ENCODE measurements at places on chromosomes 3 and 15.

GRCh38 chr15:81562986-81563385 lies 189.0 kb upstream of the TMC3 start:
- no peak for DNase-seq

DNA sequence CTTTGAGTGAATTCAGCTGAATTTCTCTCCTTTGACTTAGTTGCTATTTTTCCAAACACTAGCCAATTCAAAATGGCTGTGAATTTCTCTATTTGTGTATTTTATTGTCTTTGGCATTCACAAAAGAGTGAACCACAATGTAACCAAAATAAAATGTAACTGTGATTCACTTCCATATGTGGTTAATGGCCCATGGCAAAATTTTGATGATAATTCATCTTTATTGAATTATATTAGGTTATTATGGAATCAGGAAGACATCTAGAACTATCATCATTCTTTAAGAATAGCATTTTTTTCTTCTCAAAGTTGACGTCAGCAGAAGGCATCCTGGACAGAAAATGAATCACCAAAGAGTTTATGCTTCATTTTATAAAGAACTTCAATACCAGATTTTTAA lies 705.3 kb upstream of the NAALADL2 start:
- DNase-seq, result no peak

DNA sequence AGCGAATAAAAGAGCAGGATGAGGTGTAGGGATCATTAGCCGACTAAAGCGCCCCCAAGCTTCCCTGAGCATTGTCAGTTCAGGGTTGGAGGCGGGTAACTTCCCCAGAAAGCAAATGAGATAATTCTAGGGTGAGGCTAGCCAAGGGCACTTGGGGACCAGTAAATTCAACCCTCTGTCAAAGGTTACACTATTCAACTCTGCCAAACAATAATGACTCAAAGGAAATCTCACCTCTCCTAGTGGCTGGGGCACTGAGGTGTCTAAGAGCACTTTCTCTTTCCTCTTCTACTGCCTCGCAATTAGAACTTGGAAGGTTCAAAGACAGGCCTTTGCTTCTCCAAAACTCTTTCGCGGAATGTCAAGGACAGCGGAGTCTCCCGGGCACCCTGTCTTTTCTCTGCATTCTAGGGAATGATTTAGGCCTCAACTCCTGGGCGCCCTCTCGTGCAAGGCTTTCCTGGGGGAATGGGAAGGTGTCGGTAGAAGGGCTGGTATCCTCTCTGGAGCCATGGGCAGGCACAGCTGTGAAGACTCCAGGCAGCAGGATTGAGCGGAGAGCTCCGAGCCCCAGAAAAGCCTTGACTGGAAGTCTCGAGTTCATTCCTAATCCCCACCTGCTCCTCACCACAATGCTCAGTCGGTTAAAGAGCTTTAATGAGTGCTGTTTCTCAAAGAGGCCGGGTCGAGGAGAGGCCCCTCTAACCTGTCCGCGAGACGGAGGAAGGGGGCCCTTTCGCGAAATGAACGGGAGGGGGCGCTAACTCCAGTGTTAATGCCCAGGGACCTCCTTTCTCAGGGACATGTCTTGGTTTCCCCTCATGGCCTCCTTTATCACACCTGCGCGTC lies 21.9 kb downstream of the ZIC4 start:
- DNase-seq, result no peak

DNA sequence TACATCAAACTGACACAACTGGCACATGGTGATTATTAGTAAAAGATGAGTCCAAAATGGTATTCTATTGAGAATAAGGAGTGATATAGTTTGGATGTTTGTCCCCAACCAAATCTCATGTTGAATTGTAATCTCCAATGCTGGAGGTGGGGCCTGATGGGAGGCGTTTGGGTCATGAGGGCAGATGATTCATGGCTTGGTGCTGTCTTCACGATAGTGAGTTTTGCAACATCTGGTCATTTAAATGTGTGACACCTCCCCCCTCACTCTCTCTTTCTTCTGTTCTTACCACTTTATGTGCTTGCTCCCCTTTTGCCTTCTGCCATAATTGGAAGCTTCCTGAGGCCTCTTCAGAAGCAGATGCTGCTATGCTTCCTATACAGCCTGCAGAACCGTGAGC lies 90.6 kb downstream of the RSL24D1 start:
- no peak for DNase-seq

- DNase-seq, result no peak
Measured at GRCh38 chr3:190272747-190273146, 49.5 kb downstream of the CLDN1 start.

DNA sequence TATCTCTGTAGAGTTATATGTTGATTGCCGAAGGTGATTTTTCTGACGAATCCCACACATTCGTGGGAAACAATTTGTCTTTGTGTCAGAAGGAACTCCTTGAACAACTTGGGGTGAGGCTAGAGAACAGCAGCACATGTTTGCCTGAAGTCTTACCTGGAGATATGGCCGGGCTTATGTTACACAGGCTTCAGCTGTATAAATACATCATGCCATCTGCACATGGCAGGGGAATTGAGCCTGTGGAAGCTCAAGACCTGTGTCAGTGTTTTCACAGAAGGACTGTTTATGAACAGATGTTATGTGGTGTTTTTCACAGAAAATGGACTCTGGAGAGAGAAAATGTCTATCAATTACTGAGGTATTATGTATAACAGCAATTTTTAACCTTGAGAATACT lies 203.6 kb upstream of the MDFIC2 start:
- no peak for DNase-seq

DNA sequence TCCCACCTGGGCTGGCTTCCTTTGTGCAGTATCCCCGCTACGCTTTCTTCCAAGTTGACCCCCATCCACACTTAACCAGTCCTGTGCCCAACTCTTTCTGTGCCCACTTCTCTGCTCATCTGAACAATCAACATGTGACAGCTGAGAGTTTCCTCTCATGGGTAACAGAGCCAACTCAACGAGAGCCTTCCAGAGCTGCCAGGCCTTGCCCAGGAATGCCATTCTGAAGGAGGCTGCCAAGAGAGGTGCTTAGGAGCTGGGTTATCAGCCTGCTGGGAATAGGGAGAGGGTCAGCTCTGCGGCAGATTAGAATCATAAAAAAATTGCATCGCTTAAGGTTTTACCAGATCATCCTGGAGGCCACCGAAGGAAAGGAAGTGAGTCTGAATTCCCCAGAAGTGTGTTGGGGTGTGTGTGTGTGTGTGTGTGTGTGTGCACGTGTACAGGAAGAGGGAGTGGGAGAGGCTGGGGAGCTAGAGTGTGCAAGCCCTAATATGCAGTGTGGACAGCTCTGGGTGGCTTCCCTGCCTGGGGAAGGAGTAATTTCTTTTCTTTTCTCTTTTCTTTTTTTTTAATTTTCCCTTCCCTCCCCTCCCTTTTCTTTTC lies 66.7 kb downstream of the ITGA11 start:
- no peak for DNase-seq

DNA sequence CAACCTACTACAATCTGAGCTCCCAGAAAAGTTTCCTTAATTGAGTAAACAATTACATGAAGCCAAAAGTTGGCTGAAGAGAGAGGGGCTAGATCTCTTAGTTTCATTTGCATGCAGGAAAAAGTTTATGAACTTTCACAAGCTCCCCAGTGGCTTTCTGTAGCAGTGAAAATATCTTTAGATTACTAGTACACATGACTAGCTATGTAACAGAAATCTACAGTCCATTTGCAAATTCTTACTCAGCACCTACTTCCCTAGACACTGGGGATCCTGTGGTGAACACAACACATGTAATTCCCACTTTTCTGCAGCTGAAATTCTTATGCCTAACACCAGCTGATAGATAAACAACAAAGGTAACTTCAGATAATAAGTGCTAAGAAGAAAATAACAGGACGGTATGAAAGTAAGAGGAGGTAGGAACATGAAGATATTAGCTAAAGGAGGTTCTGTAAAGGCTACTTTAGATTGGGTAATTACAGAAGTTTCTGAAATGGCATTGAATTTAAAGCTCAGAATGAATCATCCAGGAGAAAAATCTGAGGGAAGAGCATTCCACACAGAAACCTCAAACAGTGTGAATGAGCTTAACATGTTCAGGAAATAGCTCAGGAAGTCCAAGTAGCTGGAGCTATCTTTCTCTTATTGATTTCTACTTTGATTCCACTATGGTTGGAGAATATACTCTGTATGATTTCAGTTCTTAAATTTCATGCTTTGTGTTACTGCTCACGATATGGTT lies 204.8 kb downstream of the MAGI1 start:
- DNase-seq, result no peak

DNA sequence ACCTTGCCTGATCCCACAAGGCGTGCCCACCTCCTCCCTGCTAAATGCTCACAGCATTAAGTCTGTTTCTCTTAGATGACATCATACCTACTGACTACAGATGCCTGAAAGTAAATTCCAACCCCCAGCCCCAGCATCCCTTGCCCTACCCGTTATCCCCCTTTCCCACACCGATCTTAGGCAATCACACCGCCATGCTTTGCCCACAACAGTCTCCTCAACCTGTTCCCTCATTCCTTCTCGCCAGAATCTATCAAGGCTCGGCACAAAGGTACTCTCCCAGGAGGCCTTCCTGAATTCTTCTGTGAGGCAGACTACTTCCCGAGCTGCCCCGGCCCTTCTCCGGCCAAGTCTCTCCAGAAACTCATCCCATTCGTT lies 789 bp upstream of the SEC61A1 start:
- no peak for DNase-seq

DNA sequence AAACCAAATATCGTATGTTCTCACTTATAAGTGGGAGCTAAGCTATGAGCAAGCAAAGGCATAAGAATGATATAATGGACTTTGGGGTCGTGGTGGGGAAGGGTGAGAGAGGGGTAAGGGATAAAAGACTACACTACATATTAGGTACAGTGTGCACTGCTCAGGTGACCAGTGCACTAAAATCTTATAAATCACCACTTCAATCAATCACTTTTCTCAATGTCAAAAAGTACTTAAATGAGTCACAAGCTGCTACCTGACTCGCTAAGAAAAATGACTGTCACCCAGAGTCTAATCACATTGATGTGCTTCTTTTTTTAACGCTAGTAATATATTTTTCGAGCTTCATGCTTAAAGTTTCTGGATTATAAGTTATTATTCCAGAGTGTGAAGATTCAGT lies 95.5 kb downstream of the CBLB start:
- no peak for DNase-seq

DNA sequence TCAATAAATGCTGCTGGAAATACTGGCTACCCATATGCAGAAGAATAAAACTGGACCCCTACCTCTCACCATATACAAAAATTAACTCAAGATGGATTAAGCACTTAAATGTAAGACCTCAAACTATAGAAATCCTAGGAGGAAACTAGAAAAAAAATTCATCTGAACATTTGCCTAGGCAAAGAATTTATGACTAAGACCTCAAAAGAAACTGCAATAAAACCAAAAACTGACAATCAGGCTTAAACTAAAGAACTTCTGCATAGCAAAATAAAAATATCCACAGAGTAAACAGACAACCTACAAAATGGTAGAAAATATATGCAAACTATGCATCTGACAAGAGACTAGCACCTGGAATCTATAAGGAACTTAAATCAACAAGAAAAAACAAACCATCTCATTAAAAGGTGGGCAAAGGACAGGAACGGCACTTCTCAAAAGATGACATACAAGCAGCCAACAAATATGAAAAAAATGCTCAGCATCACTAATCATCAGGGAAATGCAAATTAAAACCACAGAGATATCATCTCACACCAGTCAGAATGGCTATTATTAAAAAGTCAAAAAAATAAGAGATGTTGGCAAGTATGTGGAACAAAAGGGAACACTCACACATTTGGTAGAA lies 47.0 kb downstream of the MYO9A start:
- no peak for DNase-seq

DNA sequence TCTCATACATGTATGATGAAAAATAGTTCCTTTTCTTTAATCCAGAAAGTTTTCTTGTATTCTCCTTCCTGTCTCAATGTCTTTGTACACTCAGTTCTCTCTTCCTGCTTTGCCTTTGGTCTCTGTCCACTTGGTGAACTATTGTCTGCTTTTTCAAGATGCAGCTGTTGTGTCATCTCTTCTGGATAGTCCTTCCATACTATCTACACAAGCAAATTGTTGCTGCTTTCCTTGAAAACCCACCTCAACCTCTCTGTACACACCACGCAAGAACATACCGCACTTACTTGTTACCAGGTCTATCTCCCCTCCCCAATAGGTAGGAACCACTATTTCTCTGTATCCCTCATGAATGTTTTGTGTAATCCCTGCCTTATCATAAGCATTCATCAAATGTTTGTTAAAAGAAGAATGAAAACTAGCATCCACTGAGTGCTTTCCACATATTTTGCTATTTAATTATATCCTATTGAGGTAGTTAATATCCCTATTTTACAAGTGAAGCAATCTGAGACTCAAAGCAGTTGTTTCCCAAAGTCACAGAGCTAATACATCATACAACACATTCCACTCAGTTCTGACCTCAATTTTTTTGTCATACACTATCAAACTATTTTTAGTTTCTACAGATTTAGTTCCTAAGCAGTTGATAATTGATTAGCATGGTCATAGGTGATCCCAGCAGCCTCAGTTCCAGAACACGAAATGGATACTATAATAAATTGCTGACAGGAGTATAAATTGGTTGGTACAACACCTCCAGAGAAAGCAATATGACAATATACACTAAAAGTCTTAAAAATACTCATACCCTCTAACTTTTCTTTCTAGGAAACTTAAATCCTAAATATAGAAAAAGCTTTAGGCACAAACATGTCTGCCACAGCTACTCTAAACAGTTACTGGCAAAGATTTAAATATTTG lies 19.6 kb downstream of the HACL1 start:
- no peak for DNase-seq

DNA sequence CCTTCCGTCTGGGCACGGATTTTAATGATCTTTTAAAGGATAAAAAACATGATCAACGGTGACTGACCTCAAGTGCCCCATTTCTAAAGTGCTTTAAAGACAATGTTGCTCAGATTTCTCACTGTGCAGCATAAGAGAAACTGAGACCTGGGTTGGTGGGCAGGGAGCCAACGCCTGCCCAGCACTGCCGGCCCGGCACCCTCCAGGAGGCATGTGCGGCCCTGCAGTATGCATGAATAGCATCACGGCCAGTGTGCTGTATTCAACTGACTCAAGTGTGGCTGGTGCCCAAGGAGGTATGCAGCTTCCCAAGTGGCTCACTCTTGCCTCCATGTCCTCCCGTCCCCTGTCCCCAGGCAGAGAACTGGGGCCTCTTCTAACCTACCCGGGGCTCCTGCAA lies 30.3 kb downstream of the SEC61A1 start:
- no peak for DNase-seq

Measured in GM12864 (cell line).